ENCODE measurements at places on chromosomes 1 and 21.

- no peak for DNase-seq
These were observed 38.4 kb downstream of the FYB2 start for GRCh38 chr1:56780826-56781225.

DNA sequence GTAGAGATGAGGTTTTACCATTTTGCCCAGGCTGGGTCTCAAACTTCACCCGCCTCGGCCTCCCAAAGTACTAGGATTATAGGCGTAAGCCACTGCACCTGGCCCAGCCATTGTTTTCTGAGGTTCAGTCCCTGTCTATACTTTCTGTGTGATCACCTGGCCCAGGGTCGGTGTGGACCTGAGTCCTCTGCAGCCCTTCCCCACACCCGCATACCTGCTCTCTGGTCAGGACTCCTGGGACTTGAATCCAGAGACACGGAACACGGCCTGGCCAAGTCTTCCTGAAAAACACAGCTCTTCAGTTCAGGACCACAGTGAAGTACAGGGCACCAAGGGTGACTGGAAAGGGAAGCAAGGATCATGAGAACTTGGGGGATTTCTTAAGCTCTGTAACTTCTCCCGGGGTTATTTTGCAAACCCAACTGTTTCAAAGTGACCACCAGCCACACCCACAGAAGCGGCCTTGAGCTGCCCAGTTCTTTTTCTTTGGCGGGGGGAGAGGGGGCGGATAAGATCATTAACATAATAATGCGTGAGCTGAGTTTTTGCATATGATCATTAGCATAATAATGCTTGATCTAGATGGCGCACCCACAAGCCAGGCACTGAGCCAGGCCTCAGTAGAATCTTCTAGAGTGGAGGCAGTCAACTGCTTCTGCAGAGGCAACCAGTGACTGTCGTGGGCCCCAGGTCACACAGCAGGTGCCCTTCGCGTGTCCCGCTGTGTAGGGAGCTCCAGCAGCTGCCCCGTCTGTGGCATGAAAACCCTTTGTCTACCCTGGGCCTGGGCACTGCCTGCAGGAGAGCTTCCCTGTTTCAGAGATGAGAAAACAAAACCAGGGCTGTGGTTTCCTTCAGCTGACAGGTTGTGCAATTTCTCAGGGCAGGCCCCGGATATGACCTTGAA is 1.7 kb upstream of the NADK start:
- peak; percentile 17 for DNase-seq

- no peak for DNase-seq
These were observed 106.0 kb downstream of the ELAVL4 start for GRCh38 chr1:50214717-50215116.

DNA sequence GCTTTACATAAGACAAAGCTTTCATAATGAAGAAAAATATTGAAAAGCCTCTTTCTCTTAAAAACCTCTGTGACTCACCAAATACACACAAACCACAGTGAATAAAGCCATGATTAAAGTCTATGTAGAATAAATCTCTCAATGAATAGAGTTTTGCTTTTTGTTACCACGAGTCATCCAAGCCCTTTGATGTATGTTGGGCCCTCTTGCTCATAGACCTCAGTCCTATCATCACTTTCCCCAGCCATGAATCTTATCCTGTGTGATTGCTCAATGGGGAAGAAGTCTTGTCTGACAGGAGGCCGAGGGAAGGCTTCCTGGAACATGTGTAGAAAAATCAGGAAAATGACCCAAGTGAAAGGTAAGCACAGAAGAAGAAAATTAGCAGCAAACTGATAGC is 60.8 kb downstream of the NGF start:
- no peak for DNase-seq

GRCh38 chr1:35683012-35683411 is 35.7 kb downstream of the C1orf216 start:
- DNase-seq, result no peak

GRCh38 chr1:17184161-17184665 is 20.7 kb upstream of the PADI1 start:
- DNase-seq, result no peak

DNA sequence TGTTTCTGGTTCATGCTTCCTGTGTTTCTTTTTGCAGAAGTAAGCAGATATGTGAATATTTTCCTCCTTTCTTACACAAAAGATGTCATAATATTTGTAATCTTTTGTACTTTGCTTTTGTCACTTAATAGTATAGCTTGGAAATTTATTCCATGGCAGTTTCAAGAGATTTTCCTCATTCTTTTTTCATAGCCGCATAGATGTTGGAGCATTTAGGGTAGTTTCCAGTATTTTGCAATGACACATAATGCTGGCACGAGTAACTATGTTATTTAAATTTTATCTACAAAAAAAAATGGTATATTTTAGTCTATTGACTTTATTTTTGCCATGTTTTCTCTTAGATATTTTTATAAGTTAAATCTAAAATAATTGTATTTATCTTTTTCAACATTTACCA is 40.7 kb downstream of the AGO3 start:
- DNase-seq, result no peak

DNA sequence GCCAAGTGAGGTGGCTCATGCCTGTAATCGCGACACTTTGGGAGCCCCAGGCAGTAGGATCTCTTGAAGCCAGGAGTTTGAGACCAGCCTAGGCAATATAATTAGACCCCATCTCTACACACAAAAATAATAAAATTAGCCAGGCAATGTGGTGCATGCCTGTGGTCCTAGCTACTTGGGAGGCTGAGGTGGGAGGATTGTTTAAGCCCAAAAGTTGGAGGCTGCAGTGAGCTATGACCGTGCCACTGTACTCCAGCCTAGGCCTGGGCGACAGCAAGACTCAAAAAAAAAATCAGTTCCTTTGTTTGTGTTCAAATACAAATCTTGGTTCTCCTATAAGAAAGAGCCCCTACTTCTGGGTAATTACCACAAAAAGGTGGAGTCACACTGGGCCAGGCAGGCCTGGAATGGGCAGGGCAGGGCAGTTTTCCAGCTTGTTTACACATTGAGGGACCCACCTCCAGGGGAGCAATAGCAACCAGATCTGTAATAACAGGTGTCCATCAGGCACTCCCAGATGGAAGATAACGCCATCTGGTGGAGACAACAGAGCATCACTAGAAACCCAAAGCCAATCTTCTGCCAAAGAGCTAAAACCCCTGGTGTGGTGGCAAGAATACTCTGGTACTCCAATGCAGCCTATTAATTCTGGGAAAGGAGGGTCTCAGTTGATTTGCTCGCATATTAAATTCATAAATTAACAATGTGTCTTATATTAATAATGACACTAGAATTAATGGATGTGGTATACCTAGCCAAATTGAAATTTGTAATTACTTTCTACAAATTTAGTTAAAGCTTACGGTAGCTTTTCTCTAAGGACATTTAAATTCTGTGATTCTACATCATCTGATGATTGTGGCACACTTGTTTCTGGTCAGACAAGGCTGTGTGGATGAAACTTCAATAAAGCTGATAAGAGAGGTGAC is 13.2 kb downstream of the PPP1R15B start:
- no peak for DNase-seq

GRCh38 chr21:32653326-32653901 is 41.2 kb upstream of the CFAP298 start:
- DNase-seq, result no peak

DNA sequence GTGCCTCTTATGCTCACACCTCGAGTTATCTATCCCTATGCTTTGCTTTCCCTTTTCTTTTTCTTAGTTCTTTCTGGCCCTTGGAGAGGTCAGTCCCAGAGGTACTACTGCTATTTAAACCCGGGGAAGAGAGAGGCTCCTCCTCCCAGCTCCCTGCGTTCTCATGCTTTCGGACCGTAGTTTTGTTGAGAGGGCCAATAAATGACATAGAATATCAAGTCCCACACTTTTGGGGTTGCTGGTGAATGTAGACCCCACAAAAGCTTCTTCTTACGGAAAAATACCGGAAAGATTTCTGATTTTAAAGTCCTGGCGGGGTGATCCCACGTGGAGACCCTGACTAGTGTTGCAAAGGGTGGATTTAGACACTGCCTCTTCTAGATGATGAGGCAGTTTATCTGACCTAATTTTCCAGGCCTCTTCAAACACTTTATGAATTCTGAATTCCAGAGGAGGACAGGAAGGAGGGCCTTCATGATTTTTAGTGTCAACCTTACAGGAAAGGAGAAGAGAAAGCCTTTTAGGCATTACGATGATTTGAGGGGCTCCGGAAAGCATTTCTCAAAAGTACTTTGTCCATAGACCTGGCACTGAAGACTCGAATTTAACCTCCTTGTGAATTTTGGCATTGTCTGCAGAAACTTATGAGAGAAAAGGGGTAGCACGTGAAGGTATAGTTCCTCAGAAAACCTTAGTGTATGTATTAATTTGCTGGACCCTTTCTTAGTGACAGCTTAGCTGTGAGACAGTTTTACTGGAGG is 694 bp downstream of the TMEM167B start:
- DNase-seq, result no peak

- DNase-seq, result no peak
These were observed 11.5 kb upstream of the CFAP45 start for GRCh38 chr1:159911326-159912070.

GRCh38 chr1:39268112-39268581 is 63.7 kb downstream of the MACF1 start:
- DNase-seq, result no peak

- no peak for DNase-seq
These were observed 80.7 kb downstream of the POU2F1 start for GRCh38 chr1:167301355-167301754.

GRCh38 chr1:223299553-223299952 is 64.4 kb downstream of the SUSD4 start:
- DNase-seq, result no peak

DNA sequence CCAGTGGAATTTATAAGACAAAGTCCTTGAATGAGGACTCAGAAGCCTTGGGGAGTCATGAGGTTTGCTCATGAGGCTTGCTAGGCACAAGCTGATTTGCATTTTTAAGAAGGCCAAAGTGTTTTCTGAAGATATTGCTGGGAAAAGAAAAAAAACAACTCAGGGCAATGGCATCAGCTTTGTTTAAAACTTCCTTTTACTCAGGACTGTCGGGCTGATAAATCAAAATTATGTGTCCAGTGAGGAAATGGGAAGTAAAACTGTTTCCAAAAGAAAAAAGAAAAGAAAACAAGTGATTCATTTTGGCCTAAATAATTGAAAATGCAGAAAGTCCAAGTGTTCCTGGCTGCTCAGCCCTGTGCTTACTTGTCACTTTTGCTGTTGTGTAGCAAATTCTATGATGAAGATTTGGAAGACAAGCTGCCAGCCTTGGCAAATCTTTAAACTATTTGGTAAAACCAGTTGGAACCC is 282.4 kb downstream of the HLX start:
- no peak for DNase-seq

DNA sequence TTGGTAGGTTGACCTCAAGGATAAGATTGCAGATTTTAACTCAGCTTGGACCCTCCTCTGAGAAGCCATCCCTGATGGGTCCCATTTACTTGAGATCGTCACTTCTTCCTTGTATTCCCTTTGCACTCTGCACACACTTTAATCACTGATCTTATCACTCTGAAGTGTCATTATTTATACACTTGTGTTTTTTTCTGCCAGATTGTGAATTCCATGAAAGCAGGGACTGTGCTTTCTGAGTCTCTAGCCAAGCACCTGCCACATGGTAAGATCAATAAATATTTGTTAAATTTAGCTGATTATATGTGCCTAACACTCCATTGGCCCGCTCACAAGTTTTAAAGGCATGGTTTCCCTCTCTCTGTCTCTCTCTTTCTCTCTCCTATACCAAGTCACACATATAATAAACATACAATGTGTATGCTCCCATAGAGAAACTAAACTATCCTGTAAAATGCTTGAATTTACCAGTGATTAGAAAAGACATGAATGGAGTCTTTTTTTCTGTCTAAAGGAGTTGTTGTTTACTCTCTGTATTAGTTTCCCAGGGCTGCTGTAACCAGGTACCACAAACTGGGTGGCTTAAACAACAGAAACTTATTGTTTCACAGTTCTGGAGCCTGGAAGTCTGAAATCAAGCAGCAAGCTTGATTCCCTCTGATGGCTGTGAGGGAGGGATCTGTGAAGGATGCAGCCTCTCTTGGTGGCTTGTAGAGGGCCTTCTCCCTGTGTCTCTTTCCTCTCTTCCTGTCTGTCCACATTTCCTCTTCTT is 105.2 kb upstream of the GADD45A start:
- no peak for DNase-seq

GRCh38 chr1:74767490-74767889 is 34.5 kb downstream of the TYW3 start:
- DNase-seq, result no peak

DNA sequence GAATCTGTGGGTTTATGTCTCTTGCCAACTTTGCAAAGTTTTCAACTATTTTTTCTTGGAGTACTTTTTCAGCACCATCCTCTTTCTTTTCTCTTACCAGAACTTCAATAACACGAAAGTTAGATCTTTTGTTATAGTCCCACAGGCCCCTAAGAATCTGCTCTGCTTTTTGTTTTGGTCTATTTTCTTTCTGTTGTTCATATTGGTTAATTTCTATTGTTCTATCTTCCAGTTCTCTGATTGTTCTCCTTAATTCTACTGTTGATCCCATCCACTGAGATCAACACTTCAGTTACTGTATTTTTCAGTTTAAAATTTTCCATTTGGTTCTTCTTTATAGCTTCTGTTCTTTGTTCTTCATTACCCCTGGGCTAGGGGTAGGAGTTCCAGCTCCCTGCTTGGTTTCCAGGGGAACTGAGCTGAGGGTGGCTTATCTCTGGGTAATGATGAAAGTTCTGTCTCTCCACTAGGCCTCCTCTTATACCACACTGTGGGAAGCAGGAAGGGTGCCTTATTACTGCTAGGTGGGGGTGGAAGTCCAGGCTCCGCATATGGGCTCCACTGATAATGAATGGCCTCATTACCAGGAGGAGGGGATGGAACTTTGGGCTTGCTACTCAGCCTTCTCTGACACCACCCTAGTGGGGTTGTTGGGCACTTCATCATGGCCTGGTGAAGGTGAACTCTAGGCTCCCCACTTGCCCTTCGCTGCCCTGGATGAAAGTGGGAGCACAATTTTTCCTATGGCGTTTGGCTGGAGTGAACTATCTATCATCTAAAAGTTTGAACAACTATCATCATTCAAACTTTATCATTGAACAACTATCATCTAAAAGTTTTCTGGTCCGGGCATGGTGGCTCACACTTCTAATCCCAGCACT is 39.3 kb downstream of the NAV1 start:
- DNase-seq, result no peak

DNA sequence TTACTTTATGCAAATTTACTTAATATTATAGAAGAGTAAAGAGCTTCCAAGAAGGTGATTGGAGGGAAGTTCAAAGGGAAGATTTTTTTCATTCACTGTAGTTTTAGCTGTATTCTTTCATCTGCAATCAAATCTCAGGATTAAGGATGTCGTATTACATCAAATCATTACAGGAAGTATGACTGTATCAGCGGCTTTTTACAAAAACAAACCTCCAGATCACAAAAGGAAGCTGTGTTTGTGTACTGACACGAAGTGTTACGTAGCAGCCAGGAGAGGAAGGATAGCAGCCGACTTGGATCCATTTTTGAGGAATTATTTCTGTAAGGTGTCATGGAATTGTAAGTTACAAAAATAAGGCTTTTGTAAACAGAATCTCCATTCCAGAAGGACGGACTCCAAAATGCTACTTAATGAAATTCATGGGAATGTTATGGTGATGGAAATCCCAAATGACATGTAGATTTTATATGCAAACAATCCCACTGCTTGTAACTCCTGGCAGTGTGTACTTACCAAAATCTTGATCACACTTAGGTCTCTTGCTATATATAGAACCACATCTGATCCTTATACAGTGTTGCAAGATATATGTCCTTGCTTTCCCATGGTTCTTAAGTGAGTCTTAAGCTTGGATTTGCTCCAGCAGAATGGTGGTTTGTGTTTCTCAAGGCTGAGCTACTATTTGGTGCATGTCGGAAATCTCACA is 49.8 kb downstream of the KCNJ15 start:
- DNase-seq, result no peak

GRCh38 chr1:234862944-234863515 is 253.1 kb upstream of the IRF2BP2 start:
- no peak for DNase-seq
